Activated CD4-positive, alpha-beta T cell treated with anti-CD3 and anti-CD28 coated beads, Interleukin-2, amount 10 ng/mL, durations not matched to agents 7 days and 5 days (primary cell): ENCODE measurements at places on chromosomes 3 and 15. TPM values are rescaled to one million over a fixed set of nuclear protein-coding genes. Genes with fewer than 3 reads are reported as not detected.

Gene CAMK1
- total RNA-seq = 18.8 TPM

Gene ACTC1
- not detected for total RNA-seq

Gene CLCN2
- 3.0 TPM for total RNA-seq

Gene IL17RE
- total RNA-seq = 2.7 TPM

Gene PTX3
- not detected for total RNA-seq

Gene SNTN
- total RNA-seq = not detected

Gene CEMIP
- total RNA-seq = not detected
